Central memory CD8-positive, alpha-beta T cell (primary cell): ENCODE measurements at places on chromosomes 3 and 15.

DNA sequence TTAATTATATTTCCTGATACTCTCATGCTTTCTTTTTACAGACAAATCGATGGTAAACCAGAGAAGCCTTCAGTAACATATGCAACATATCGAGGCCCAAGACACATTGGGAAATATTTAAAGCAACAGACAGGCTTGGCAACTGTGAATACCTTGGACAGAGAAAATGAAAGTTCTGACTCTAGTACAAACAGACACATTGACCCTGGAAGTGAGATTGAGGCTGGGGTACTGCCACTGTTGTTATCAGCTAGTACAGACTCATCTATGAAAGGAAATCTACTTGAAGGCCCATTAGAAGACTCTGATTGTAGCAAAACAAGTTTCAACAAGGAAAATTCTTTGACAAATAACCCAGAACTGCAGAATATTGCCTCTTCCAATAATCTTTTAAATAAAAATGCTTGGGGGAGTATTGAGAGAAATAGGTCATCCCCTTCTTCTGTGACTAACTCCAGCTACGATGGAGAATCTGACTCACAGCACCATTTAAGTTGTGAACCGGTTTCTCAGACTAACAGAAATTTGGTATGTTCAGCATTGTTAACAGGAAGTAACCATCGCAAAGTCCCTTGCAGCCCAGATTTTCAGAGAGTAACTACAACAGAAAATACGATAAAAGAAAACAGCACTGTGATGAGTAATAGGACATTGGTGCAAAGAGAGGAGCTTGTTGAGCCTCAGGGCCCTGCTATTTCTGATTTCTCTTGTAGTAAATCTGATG, 50.2 kb downstream of the CRYBG3 start:
- DNase-seq = no peak

DNA sequence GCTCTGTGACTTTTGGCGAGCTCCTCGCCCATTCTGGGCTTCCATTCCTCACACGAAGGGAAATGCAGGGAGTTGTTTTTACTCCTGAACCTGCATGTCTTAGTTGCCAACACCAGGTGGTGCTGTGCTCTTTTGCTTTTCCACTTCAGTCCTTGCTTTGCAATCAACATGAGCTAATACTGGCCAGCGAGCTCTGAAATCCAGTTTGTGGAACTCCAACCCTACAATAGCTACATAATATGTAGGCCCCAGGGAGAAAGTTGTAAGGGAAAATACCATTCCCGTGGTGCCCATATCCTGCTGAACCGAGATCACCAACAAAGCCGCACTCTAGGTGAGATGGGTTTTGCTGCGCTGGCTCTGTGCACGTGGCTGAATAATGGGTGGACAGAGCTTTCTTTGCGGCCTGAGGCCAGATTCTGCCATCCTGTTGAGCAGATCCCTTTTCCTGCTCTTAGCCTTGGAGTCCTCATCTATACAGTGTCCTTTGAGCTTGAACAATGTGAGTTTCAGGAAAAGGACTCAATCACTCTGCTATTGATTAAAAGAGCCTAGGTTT, 25.0 kb downstream of the LSM3 start:
- no peak for DNase-seq

DNA sequence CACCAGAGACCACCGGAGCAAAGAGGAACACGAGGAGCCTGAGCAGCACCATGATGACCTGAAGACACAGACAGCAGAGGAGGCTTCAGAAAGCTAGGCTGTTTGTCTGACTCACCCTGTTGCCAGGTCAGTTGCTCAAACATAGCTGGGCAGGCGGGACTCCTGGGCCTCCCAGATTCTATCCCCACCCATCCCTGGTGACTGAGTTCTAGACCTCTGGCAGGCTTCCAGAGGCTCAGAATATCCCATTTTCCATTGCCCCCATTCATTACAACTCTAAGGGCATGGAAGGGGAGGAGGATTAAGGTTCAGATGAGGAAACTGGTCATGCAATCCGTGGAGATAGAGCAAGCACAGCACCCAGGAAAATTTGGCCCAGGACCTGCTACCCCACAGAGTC, at the start of gene CDHR4:
Gene CDHR4, minus strand, starts transcription at position 113 of the 400 bp plus-strand sequence. Its CDS starts 61 bp downstream, at position 52.
- no peak for DNase-seq

GRCh38 chr3:184688882-184689271, 23.0 kb downstream of the MAGEF1 start:
- DNase-seq = no peak

GRCh38 chr3:143163562-143164100, 44.1 kb downstream of the CHST2 start:
- no peak for DNase-seq

DNA sequence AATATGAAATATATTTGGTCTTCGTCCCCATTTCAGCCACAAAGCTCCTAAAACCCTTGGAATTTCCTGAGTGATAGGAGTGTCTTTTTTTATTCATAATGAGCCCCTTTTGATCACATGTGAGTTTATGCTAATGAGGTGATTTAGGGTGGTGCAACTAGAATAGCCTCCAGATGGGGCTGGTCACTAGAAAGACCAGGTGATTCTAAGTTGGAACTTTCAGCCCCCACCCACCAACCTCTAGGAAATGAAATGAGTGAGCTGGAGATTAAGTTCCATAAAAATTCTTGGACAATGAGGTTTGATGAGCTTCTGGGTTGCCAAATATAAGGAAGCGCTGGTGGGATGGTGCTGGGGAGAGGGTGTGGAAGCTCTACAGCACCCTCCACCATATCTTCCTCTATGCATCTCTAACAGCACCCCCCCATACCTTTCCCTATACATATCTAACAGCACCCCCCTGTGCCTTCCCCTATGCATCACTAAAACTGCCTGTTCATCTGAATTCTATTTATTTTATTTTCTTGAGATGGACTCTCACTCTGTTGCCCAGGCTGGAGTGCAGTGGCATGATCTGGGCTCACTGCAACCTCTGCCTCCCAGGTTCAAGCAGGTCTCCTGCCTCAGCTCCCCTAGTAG, 2.1 kb upstream of the SMCO1 start:
- DNase-seq = no peak

- DNase-seq = no peak
These were observed 121.5 kb downstream of the PLCL2 start for GRCh38 chr3:17006132-17006852.

DNA sequence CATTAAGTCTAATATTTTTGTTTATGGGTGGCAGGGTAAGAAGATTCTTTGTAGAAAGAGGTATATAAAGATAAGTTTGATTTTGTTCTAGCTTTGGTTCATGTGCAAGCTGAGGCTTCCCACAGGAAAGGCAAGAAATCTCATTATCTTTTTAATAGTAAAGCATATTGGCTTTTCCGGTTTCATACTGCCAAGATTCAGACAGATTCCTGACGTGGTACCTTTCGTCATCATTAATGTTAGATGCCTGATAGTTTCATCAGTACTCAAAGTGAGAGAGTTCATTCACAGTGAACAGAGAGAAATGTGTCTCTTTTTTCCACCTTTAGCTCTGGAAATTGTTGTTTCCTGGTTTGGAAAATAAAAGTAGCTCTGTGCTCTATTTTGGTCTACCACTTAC, 16.5 kb downstream of the TPM1 start:
- DNase-seq = no peak

DNA sequence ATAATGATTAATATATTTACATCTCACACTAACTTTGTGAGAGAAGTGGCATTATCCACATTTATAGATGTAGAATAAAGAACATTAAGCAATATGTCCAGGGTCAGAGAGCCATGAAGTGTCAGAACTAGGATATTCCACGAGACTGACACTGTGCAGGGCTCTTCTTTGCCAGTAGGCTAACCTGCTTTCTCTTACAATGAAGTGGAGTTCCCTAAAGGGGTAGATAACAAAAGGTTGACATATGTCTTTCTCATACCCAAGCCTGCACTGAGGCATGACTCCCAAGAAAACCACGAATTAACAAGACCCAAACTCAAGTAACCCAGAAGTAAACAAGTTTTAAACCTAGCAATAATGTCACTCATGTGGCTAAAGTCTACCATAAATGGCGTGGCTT, 191.5 kb upstream of the SLC2A2 start:
- no peak for DNase-seq

DNA sequence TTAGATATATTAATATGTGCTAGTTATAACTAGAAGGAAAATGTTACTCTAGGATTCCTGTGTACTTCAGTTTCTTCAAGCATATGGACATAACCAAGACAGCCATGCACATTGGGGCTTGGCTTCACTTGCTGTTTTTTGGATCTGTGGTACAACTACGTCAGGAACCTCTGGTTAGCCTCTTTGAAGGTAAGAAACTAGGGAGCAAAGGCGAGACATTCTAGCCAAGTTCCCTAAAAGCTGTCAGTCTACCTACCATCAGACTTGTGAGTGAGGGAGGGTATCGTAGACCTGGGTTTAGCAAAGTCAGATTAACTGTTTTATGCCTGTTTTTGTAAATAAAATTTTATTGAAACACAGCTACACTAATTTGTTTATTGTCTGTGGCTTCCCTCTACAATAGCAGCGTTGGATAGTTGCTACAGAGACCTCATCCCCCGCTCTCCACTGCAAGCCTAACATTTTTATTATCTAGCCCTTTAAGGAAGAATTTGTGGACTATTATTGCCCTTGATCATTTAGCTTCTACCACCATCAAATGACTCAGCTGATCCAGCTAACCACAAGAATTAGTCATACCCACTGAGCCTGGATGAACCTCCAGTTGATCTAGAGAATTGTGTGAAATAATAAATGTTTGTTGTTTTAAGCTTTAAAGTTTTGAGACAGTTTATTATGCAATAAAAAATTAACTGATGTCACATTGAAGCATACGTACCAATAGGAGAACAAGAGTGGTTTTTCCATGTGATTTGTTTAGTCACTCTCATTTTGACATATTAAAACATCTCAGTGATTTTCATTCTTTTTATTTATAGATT, 58.1 kb downstream of the RSRC1 start:
- DNase-seq = no peak

GRCh38 chr3:86225461-86225860, 765.5 kb downstream of the VGLL3 start:
- no peak for DNase-seq

DNA sequence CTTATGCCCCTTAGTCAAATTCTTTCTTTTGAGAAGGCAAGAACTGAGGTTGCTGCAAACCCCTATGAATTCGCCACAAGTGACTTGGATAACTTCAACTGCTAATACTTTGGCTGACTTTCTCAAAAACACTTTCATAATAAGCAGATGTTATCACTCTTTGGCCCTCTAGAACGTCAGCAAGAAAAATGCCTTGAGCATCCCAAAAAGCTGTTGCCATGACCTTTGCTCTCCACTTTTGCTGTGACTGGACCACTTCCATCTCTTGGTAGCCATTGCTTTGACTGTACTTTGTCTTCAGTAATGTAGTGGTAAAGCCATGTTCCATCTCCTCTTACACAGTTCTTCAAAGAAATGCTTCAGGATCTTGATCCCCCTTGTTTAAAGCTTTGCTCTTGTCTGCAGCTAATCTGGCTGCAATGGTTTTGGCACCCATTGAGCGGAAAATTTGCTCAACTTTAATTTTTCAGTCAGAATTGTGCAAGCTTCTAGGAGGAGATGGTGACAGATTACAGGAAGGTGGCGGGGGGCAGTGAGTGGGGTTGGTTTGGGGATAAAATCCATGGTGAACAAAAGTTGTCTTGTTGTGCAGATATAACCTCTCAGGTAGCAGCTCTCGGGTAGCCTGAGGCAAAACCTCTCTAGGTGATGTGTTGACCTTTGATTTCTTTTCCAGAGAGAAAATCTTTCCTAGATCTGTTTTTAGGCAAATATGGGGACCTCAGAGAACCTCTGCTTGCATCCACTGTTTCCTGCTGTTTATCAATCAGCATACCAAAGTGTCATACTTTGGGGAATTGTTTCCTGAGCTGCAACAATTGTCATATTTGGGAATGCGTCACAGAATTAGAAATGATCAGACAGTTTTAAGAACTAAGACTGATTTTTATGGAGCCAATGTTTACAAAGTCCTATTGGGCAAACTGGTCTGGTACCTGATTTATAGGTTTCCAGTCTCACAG, 83.6 kb downstream of the CCR1 start:
- DNase-seq = no peak

DNA sequence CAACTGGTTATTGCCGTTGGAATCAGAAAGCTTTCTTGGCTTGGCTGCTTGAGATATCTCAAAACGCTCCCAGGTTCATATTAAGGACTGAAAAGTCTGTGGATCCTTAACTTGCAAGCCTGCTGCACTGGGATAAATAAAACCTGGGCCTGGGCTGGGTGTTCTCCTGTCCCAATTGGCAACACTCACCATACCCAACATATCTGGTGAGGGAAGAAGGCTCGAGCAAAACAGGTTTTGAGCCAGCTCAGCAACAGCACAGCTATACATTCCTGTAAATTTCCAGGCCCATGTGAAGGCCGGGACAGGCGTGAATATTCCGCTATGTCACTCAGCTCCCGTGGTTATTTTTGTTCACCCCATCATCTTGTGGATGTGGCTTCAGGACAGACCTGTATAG, 169.0 kb upstream of the BCL6 start:
- no peak for DNase-seq

GRCh38 chr15:77633134-77633912, 611 bp upstream of the LINGO1 start:
- DNase-seq = peak; percentile 18

DNA sequence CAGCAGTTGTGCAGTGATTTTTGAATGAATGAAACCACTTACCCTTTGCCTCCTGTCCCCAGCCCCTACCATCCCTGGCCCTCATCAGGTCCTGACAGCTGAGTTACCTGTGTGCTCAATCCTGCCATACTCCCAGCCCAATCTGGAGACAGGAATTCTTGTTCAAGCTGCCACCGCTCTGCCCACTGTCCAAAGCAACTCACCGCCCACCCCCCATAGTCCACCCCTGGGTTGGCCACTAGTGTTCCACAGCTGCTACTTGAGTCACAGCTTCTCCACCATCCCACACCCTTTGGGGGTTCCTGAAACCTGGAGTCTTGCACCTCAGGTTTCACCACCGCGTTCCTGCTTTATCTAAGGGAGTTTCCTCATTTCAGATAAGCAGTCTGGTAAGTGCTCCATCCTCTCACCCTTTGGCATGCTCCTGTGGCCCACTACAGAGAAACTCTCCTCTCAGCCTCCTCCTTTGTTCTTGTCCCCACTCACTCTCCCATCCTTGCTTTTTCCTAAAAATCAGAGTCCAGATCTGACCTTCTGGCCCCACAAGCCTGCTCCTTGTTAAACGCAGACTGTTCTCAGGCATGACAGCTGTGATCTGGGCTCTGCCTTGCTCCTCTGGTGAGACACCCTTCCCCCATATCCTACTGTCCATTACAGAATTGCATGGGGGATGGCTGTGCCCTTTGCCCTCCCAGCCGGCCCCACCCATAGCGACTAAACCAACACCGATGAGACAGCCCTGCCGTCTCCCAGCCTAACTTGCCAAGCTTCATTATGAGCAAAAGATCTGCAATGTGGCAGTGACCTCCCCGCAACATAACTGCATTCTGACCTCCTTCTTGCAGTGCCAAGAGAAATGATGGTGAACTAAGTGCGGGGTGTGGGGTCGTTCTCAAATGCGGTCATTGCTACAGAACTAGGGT, 50.0 kb downstream of the CYP19A1 start:
- no peak for DNase-seq

- DNase-seq = no peak
These were observed 228.3 kb downstream of the GAP43 start for GRCh38 chr3:115851571-115851970.
